ENCODE measurements at places on chromosomes 6 and 20.

- DNase-seq: no peak
Measured at GRCh38 chr6:37150314-37150713, 19.6 kb upstream of the PIM1 start.

GRCh38 chr6:73263570-73263909 is 544 bp upstream of the KHDC1 start:
- no peak for DNase-seq

GRCh38 chr6:117396228-117396627 is 29.5 kb downstream of the ROS1 start:
- DNase-seq: no peak

- DNase-seq: no peak
Measured at GRCh38 chr6:155915651-155916050, 460.0 kb upstream of the NOX3 start.

DNA sequence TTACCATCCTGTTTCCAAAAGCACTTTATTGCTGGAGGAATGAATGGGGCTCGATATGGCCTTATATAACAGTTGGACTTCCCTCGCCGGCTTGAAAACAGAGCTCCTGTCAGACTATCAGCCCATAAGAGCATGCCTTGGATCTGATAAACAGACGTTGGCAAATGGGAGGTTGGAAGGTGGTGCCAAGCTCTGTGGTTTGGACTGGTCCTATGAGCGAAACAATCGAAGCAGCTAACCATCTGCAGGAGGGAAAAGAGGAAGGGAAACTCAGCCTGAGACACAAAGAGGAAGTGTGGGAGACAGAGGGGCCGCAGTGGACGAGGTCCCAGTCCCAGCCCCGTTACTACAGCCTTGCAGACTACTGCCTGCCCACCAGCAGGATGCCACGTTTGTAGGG is 92.9 kb downstream of the TFAP2C start:
- no peak for DNase-seq

GRCh38 chr6:154930451-154930851 is 64.7 kb upstream of the TIAM2 start:
- no peak for DNase-seq

- no peak for DNase-seq
Measured at GRCh38 chr20:25135031-25135430, 53.1 kb upstream of the VSX1 start.

DNA sequence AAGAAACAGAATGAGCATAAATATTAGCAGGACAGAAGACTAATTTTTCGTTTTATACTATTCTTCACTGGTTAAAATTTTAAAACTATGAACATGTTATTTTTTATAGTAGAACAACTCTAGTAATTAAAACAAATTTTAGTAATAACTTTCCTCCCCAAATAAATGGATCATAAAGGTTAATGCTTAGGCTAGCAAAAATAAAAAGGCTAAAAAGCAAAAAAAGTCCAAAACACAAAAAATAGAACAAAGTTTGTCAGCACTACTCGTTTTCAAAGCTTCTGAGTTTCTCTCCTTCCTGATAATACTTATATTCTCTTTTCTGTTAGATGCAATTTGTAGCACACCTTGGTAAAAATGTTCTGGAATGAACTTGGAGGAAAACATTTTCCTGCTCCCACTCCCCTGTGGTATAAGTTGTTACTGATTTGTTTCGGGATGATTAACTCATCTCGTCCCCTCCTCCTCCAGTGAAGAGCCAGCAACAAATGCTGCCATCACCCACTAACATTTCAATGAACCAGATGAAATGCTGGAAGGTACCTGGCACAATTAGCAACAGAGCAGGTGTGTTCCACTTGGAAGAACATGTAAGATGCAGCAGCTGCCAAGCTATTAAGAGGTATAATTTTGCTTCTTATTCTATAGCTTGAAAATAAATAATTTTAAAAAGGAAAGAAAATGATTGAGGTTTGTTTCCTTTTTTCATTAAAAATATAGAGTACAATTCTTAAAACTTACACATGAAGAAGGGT is 130.5 kb downstream of the MYB start:
- no peak for DNase-seq

GRCh38 chr20:34269996-34270627 is 28.9 kb downstream of the ASIP start:
- no peak for DNase-seq

DNA sequence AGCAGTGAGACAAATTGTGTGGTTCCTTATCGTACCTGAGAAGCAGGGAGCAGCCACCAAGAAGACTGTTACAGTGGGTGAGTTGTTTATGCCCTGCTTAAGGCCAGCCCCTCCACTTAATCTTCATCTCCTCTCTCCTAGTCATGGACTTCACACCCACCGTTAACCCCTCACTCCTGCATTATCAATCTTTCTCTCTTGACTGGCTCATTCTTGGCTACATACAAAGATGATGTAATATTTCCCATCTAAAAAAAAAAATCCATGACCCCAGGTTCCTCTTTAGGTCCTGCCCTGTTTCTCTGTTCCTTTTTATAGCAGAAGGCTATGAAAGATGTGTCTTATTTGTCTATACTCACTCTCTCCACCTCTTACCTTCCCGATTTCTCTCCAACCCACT is 72.4 kb downstream of the SHLD1 start:
- DNase-seq: no peak

Data from stimulated activated CD4-positive, alpha-beta T cell treated with anti-CD3 and anti-CD28 coated beads, Interleukin-1b, Interleukin-23, amount 100 ng/mL, for 4 hours (primary cell).